Uterine smooth muscle cell (primary cell): ENCODE measurements at places on chromosomes 4 and X. TPM values are rescaled to one million over a fixed set of nuclear protein-coding genes. Genes with fewer than 3 reads are reported as not detected.

KIF4A gene
- 10.9 and 35.3 TPM in 2 replicates for total RNA-seq

MAGEA9B gene
- total RNA-seq = not detected in 2 replicates

GPRIN3 gene
- 0.12 and 0.22 TPM in 2 replicates for total RNA-seq

PIN4 gene
- 4.6 and 9.8 TPM in 2 replicates for total RNA-seq

AKAP4 gene
- total RNA-seq = not detected in 2 replicates

LRCH2 gene
- 15.8 and 20.5 TPM in 2 replicates for total RNA-seq

GAGE12H gene
- total RNA-seq = not detected in 2 replicates

NPY2R gene
- not detected in 2 replicates for total RNA-seq

IL13RA2 gene
- total RNA-seq = 100 and 137 TPM in 2 replicates

PNMA6A gene
- 3.5 and 8.7 TPM in 2 replicates for total RNA-seq

ABLIM2 gene
- total RNA-seq = 0.25 TPM in 1 of 2 replicates, not detected in the other

NPFFR2 gene
- not detected in 2 replicates for total RNA-seq

CT45A5 gene
- not detected in 2 replicates for total RNA-seq
